ENCODE measurements at places on chromosomes 5 and 9. TPM values are rescaled to one million over a fixed set of nuclear protein-coding genes. Genes with fewer than 3 reads are reported as not detected.

The IL12B gene
- not detected for polyA plus RNA-seq

The GDA gene
- 0.49 TPM for polyA plus RNA-seq

The NMUR2 gene
- polyA plus RNA-seq = not detected

The AQP3 gene
- polyA plus RNA-seq = 1.9 TPM

Measured in naive B cell (primary cell).